Amygdala (tissue), 56 donors: ENCODE measurements at places on chromosomes 11 and 22.

DNA sequence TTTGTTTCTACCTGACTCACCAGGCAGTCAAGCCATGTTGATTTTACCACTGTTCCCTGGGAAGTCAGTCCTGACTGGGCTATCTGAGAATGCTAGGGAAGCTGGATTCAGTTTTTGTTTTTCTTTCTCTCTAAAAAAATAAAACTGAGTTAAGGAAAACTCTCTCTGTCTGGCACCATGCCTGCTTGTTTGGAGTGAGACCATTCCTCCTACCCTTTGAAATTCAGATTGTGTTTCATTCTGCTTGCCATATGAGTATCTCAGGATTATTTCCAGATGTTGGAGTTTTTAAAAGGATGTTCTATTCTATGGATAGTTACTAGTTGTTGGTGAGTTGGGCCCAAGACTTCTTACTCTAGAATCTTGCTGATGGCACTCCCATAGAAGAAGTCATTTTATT, 1917.0 kb downstream of the LRRC4C start:
- no peak for DNase-seq

DNA sequence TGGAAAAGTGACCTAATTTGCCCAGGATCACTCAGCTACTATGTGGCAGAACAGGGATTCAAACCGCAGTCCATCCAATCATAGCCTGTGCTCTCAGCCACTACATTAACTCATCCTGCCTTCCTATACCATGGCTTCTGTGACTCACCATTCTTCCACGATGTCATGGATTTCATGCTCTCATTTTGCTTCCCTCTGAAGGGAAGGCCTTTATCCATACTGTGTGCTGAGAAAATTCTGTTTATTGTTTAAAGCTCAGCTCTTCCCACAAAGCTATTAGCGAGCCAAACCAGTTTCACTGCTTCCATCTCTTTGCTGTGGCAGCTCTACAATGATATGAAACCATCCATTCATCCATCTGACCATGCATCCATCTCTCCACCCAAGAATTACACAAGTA, 289.9 kb downstream of the TENM4 start:
- DNase-seq = no peak

- DNase-seq = no peak
These were observed 4.8 kb downstream of the MUC5B start for GRCh38 chr11:1227551-1228100.

DNA sequence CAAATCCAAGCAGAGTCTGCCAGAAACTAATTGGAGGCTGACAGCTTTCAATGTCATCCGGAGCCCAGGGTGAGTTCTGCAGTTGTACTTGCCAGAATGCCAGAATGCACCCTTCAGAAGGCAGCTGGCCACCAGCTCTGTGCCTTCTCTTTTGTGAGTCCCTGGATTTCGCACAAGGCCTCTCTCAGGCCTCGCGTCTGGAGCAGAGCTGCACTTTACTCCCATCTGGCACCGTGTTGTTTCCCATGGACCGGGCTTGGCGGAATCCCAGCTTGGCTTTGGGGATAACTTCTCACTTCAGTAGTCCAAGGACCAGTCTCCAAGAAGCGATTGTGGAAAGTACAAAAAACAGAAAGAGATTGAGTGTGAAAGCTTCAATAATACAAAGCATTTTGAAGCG, 451.3 kb upstream of the KIRREL3 start:
- DNase-seq = peak; percentile 80

DNA sequence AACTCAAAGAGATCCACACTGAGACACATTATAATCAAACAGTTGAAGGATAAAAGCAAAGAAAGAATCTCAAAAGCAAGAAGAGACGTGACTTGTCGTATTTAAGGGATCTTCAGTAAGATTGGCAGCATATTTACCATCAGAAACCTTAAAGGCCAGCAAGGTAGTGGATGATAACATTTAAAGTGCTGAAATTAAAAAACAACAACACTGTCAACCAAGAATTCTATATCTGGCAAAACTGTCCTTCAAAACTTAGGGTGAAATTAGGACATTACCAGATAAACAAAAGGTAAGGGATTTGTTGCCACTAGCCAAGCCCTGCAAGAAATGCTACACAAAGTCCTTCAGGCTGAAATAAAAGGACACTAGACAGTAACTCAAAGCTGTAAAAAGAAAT, 11.0 kb upstream of the MUC5B start:
- DNase-seq = no peak

DNA sequence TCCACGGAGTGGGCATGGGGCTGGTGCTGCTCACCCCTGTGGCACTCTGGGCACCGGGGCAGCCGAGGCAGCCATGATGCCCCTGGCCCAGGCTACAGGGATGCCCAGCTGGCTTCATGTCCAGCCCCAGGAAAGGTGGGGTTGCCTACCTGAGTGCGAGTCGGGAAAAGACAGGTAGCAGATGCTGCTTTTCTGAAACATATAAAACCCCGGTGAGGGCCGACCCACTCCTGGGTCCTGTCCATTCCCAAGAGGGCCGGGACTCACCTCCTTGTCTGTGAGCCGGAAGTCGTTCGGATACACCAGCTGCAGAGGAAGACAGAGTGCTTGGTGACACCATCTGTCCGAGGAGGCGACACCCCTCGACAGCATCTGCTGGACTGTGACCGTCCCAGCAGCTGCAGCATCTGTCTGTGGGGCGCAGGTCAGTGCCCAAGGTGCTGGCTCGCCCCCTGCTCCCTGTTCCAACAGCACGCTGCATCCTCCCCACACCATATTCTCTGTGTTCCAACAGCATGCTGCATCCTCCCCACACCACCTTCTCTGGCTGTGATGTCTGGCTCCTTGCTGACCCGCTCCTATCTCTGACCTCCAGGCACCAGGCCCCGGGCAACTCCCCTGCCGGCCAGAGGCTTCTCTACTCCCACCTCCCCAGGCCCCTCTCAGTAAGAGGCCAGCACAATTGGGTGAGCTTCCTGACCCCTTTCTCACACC, 8.0 kb downstream of the DENND6B start:
- no peak for DNase-seq

DNA sequence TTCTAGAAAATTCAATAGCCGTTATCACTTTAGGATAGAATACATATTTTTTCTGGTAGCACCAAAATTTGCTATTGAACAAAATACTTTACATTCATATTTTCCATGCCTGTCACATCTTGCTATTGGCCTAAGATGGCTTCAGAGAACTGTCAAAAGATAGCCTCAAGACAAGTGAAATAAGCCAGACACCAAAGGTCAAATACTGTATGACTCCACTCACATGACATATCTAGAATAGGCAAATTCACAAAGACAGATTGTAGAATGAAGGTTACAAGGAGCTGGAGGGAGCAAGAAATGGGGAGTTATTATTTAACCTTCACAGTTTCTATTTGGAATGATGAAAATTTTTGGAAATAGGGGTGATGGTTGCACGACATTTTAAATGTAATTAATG, 223.7 kb upstream of the ZC3H12C start:
- DNase-seq = no peak

GRCh38 chr11:77762426-77762825, 58.1 kb downstream of the RSF1 start:
- no peak for DNase-seq

GRCh38 chr11:122848186-122848585, 9.9 kb downstream of the CRTAM start:
- DNase-seq = no peak

- DNase-seq = no peak
These were observed 94.7 kb upstream of the TMEM45B start for GRCh38 chr11:129720994-129721393.

- no peak for DNase-seq
These were observed 117.3 kb downstream of the PLEKHA7 start for GRCh38 chr11:16896729-16897469.

- no peak for DNase-seq
These were observed 43.0 kb upstream of the NTM start for GRCh38 chr11:131327421-131327820.

DNA sequence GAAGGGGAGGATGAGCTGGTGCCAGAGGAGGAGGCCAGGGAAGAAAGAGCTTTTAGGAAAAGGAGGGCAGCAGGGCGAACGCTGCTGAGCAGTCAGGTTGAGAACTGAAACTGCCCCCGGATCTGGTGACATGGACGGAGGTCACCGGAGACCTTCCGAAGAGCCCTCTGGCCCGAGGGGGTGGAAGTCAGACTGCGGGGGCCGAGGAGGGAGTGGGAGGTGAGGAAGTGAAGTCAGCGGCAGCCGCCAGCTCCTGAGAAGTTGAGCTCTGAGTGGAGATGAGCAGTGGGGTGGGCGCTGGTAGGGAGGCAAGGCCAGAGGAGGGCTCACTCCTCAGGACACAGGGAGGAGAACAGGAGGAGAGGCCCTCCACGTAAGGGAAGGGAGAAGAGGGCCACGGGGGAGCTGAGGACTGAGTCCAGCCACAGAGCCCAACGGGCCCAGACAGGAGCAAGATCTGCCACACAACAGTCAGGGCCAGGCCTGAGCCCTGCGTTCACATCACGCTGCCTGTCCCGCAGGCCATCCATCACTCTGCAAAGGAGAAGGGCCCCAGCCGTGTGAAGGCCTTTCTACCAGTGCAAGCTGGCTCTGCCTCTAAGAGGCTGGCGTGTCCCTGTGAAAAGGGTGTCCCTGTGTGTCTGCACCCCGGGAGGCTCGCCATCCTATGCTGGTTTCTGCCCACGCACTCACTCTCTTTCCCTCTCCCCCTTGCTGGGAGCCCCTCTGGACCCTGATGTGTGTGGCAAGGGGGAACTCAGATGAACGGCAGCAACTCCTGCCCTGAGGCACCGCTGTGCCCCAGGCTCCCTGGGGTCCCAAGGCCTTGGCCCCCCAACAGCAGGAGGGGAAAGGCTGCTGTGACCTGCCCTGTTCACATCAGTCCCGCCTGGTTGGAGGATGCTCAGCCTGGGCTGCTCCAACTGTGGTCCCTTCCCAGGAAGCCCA, 19.0 kb upstream of the LRRC32 start:
- DNase-seq = no peak

DNA sequence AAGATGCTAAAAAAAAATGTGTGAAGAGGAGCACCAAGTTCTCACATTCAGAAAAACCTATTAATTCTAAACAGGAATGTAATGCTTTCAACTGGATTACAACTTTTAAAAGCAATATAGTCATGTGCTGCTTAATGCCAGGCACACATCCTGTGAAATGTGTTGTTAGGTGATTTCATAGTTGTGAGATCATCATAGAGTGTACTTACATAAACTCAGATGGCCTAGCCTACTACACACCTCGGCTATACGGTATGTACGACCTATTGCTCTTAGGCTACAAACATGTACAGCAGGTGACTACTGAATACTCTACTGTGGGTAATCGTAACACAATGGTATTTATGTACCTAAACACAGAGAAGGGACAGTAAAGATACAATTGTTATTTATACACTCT, 142.3 kb downstream of the RBFOX2 start:
- DNase-seq = no peak

DNA sequence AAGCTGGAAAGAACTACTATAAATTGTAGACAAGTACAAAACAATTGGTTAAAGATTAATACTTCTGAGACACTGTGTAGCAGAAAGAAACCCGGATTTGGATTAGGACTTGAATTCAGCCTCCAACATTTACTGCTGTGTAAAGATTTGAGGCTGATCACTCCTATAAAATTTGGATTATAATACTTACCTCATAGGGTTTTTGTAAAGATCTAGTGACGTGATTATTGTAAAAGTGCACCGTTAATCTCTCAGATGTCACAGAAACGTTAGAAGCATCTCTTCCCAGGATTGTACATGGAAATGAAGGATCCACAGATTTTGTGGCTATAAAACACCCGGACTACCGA, 323 bp upstream of the HIKESHI start:
- no peak for DNase-seq

GRCh38 chr22:21568347-21569075, 997 bp downstream of the UBE2L3 start:
- no peak for DNase-seq

GRCh38 chr11:10323793-10324170, 18.9 kb downstream of the ADM start:
- DNase-seq = no peak
